Activated CD8-positive, alpha-beta memory T cell treated with anti-CD3 and anti-CD28 coated beads for 4 hours (primary cell): ENCODE measurements at places on chromosomes 1 and 21.

DNA sequence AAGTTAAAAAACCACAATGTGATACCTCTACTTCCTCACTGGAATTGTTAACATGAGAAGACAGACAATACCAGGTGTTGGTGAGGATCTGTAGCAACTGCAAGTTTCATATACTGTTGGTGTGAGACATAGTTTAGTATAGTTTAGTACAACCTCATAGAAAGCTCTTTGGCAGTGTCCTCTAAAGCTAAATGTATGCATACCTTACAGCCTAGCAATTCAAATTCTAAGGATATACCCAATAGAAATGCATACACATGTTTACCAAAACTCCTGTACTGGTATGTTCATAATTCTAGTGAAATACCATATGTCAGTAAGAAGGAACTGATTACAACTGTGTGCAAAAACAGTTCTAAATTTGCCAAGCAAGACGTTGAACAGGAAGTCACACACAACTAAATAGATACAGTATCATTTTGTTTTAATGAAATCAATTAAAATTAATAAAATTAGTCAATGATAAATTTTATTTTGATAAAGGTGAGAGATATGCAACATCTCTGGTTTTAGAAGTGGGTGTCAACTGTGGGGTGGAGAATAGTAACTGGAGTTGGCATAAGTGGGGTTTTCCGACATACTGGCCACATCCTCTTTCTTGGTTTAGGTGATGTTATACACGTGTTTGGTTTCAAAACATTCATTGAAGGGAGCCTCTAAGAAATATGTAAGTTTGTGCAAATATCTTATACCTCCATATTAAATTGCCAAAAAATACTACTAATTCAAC, 450.7 kb downstream of the PTPRC start:
- peak; percentile 18 for DNase-seq

DNA sequence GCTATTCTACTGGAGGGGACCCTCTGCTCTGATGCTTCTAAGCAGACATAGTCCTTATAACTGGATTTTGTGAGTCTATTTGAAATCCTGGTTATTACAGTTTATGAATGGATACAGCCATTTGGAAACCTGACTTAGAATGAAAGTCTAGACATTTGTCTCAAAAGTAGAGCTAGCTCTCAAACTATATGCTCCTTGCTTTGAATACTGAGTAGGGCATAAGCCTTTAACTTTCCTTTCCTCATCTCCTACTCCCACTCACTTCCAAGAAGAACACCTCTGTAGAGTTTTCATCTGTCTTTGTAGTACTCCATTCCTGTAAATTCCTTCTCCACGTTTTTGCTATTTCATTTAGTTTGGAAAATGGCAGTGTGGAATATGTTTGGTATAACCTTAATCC, 9.0 kb upstream of the ARID1A start:
- DNase-seq, result no peak

DNA sequence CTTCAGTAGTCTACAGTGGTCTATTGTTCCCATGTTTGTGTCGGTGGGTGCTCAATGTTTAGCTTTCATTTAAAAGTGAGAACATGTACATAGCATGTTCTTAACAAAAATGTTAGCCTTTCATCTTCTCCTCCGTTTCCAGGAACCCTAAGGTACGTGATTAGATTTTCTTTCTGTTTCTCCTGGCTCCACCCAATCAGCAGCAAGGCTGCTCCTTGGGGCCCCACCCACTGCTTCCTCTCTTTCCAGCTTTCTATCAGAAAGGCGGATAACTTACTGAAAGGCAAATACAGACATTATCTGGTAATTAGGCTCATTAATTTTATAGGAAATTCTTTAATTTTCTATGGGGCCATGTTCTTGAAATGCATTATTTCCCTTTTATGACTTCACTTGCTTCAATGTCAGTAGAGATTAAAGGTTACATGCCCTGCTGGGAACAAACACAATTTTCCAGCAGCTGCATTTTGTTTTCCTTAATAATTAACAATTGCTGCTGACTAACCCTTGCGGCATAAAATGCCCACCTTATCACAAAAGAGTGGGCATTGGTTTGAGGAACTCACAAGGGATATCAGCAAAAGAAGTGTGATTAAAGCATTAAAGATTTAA, 324.9 kb upstream of the SNX7 start:
- no peak for DNase-seq

DNA sequence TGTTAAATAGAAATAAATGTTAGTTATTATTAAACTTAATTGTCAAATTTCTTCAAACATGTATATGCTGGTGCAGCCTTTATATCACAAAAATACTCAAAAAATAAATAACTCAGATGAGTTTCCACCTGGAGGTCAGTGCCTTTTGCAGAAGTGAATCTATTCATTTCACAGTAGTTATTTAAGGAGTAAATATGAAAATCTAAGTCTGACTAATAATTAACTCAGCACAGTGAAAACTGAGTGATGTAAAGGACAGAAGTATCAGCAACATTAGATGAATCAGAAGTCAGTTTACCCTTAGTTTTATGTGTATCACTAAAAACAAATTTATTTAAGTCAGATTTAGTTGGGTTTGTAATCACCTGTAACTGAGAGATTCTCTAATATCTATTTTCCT, 2135.4 kb downstream of the MRPL39 start:
- DNase-seq, result no peak

GRCh38 chr21:34857874-34858273, 189.1 kb downstream of the CLIC6 start:
- no peak for DNase-seq

- DNase-seq, result no peak
These were observed 361.1 kb downstream of the TGFB2 start for GRCh38 chr1:218705911-218706893.

- DNase-seq, result peak; percentile 62
These were observed 300.0 kb downstream of the RRAGC start for GRCh38 chr1:38559446-38560165.

GRCh38 chr1:118862755-118863154, 125.4 kb downstream of the TBX15 start:
- DNase-seq, result no peak

- DNase-seq, result no peak
These were observed 68.1 kb downstream of the URB2 start for GRCh38 chr1:229694053-229694693.

DNA sequence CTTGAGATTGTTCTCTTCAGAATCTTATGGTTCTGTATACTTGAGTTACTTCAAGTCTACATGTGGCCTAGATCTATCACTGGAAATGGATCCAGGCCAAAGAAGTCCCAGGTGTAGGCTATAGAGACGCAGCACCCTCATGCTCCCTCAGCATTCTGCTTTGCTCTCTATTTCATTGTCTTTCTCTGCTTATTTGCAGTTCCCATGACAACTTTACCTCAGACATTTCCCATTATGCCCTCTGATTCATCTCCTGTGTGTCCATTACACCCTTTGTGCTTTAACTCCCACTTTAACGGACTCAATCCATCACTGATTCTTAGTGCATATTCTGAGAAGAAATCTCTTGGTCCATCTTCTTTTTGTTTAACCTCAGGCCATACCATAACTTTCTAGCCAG, 236.9 kb upstream of the NRIP1 start:
- DNase-seq, result no peak

GRCh38 chr1:147598621-147599361, 57.5 kb downstream of the BCL9 start:
- no peak for DNase-seq
